Activated CD4-positive, alpha-beta T cell treated with anti-CD3 and anti-CD28 coated beads, Interleukin-2, amount 10 ng/mL, durations not matched to agents 24 days and 14 days (primary cell): ENCODE measurements at places on chromosomes 6 and 20.
A peak's percentile ranks its signal among the peaks of the same experiment; 100 is the strongest.

GRCh38 chr6:110255211-110255750 lies 75.1 kb downstream of the CDC40 start:
- H3K36me3 ChIP-seq, result no peaks in the 10 kb centered on the region
- no peaks in the 10 kb centered on the region for H3K4me1 ChIP-seq
- no peak overlapping the region for H3K27ac ChIP-seq
- no peak overlapping the region for H3K4me3 ChIP-seq

GRCh38 chr6:144624246-144624645 lies 339.1 kb downstream of the UTRN start:
- peaks cover 2% of the 10 kb centered on the region for H3K36me3 ChIP-seq
- no peaks in the 10 kb centered on the region for H3K4me1 ChIP-seq
- no peaks in the 10 kb centered on the region for H3K27me3 ChIP-seq
- H3K27ac ChIP-seq, result no peak overlapping the region

- peaks cover 19% of the 10 kb centered on the region for H3K27me3 ChIP-seq
- H3K36me3 ChIP-seq, result no peaks in the 10 kb centered on the region
- H3K27ac ChIP-seq, result no peak overlapping the region
- H3K4me3 ChIP-seq, result no peak overlapping the region
Measured at GRCh38 chr6:129776542-129777330, 66.8 kb upstream of the ARHGAP18 start.

GRCh38 chr6:169709293-169709692 lies 7.4 kb downstream of the C6orf120 start:
- no peaks in the 10 kb centered on the region for H3K27me3 ChIP-seq
- peaks cover 22% of the 10 kb centered on the region for H3K4me1 ChIP-seq
- no peak overlapping the region for H3K4me3 ChIP-seq
- H3K36me3 ChIP-seq, result peaks cover 40% of the 10 kb centered on the region
- DNase-seq, result no peak

DNA sequence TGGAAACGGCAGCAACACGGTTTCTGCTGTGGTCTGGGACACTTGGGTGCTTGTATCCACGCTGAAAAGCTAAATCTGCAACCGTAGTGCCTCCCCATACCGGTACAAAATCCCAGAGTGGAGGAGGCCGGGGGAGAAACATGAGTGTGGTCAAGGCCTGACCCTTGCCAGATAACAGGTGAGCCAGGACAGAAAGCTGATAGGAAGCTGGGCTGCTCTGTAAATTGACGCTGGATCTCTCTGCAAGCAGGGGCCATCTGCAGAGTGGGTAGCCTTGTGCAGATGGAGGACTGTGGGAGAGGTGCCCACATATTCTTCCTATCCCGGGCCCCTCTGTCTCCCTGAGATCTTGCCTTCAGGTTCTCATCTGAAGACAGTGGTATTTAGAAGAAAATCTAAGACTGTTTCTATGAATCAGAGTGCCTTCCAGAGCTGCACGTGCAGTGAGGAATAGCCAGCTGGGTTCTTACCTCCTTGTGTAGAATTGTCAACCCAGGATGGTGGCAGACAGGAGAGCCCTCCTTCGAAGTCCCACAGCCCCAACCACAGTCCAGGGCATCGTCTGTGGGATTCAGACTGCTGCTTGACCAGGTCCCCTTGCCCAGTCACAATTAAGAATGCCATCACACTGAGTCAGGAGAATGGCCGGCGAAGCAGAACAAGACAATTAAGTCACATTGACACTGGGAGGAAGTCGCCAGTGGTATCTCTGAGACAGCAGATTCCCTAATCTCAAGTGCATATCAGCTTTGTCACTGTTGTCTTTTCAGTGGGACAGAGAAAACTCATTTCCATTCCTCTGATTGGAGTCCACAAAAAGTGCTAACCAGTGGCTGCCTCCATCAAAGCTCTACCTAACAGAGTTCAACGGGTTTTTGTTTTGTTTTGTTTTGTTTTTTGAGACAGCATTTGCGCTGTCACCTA lies 100.0 kb upstream of the RIPOR2 start:
- peak overlapping the region; percentile 97 for H3K27ac ChIP-seq
- H3K36me3 ChIP-seq, result peaks cover 11% of the 10 kb centered on the region
- peak; percentile 74 for DNase-seq
